H9 (cell line): ENCODE measurements at places on chromosomes 12 and 14. TPM values are rescaled to one million over a fixed set of nuclear protein-coding genes. Genes with fewer than 3 reads are reported as not detected.

GPR162 gene
- total RNA-seq = 4.6 and 6.1 TPM in 2 replicates

ABHD12B gene
- total RNA-seq = 42.4 and 51.0 TPM in 2 replicates

DNA sequence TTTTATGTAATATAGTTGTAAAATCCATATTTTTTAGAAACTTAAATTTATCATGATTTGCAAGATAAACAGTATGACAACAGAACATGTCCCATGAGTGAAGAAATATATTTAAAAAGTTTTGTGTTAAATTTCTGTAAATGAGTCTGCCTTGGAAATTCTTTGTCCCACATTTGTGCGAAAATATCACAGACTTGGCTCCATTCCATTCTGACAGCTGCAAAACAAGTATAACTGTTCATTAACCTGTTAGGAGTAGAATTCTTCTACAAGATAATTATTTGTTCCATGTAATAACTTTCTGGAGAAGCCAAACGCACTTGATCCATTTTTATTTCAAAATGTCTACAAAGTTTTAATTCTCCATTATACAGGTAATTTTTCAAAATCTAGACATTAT is 37.9 kb downstream of the MDM1 start:
- no peak overlapping the region for H3K4me3 ChIP-seq
- H3K36me3 ChIP-seq = peaks cover 8% of the 10 kb centered on the region
- DNase-seq = no peak
- H3K27ac ChIP-seq = no peak overlapping the region
- no peaks in the 10 kb centered on the region for H3K27me3 ChIP-seq

DNA sequence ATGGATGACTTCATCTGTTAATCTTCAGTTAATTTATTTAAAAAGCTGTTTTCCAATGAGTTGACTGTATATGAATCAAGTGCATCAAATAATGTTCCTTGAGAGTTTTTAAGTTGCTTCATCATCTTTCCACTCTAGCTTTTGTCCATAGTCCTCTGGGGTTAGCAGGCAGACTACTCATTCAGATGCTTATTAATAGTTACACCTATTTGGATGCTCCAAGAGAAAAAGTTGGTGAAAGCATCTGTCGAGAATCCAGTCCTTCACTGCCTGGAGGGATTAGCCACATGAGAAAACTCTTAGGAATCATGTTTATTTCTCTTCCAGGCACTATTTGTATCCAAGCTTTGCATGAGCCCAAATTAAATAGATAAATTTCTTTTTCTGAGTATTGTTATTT is 70.2 kb downstream of the DACT1 start:
- H3K4me3 ChIP-seq = no peak overlapping the region
- H3K27me3 ChIP-seq = no peaks in the 10 kb centered on the region
- peaks cover 4% of the 10 kb centered on the region; the same call in 1 of the 2 replicates for H3K4me1 ChIP-seq
- no peaks in the 10 kb centered on the region for H3K36me3 ChIP-seq
- no peak for DNase-seq

DNA sequence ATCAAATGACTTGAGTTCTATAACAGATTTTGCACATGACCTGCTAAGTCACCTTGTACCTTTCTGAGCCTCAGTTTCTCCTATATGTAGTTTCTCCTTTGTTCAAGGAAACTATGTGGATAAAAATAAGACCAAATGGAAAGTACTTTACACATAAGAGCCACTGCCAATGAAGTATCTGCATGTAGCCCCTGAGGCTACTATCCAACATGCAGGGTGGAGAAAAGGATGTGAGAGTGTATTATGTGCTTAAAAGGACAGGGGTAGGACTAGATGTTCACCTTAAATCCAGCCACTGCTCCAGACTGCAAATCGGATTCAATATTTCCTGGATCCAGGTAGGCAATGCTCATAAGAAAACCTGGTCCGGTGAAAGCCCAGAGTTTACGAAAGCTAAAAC is 21.2 kb downstream of the SLC11A2 start:
- DNase-seq = no peak
- H3K4me1 ChIP-seq = peaks cover 3% of the 10 kb centered on the region; the same call in 1 of the 2 replicates
- no peaks in the 10 kb centered on the region for H3K27me3 ChIP-seq
- peaks cover 54% of the 10 kb centered on the region for H3K36me3 ChIP-seq
- H3K27ac ChIP-seq = no peak overlapping the region

GRCh38 chr12:56237552-56237951 is 7.7 kb downstream of the SLC39A5 start:
- H3K4me1 ChIP-seq = no peaks in the 10 kb centered on the region
- peak overlapping the region; percentile 17; the same call in 1 of the 3 replicates for H3K4me3 ChIP-seq
- H3K27ac ChIP-seq = no peak overlapping the region
- H3K36me3 ChIP-seq = peaks cover 24% of the 10 kb centered on the region

GRCh38 chr14:53757732-53758131 is 198.9 kb downstream of the BMP4 start:
- no peak overlapping the region for H3K4me3 ChIP-seq
- H3K27ac ChIP-seq = no peak overlapping the region

OAS1 gene
- total RNA-seq = 0.20 TPM in 1 of 2 replicates, not detected in the other

GRCh38 chr12:68453876-68454275 is 121.7 kb upstream of the MDM1 start:
- H3K36me3 ChIP-seq = peaks cover 7% of the 10 kb centered on the region; the same call in 2 of the 3 replicates
- H3K27ac ChIP-seq = no peak overlapping the region
- DNase-seq = no peak
- H3K4me1 ChIP-seq = peaks cover 12% of the 10 kb centered on the region; the same call in 1 of the 2 replicates
- H3K4me3 ChIP-seq = no peak overlapping the region
- no peaks in the 10 kb centered on the region for H3K27me3 ChIP-seq

BCL11B gene
- total RNA-seq = 4.9 and 5.1 TPM in 2 replicates

KCNJ8 gene
- total RNA-seq = 0.15 and 0.22 TPM in 2 replicates

GRCh38 chr14:38297681-38298080 is 41.8 kb upstream of the CLEC14A start:
- H3K27me3 ChIP-seq = no peaks in the 10 kb centered on the region
- no peaks in the 10 kb centered on the region for H3K4me1 ChIP-seq
- no peak overlapping the region for H3K27ac ChIP-seq
- DNase-seq = no peak
- no peak overlapping the region for H3K4me3 ChIP-seq
- H3K36me3 ChIP-seq = no peaks in the 10 kb centered on the region

DNA sequence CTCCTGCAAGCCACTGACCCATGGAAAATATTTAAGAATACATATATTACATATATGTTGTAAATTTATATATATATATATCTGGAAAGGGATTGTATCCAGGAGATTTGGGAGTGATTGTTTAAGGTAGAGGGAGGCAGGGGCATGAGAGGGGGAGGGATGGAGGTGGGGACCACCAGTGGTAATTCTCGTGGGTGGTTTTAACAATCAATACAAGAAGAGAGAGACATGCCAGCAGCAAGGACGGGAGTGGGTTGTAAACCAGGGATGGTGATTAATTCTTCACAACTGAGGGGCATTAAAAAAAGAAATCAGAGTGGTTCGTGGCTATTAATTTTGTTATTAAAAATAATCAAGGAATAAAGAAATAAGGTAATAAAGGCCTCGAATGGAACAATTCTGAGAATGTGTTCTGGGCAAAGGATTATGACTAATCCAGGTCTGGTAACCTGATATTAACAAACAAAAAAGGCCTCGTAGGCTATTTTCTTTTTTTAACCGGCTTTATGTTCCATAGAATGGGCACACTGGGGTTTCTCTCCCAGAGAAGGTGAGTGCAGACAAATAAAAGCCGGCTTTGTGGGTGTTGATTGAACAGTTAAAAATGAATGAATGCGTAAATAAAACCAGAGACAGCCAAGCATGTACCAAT is 8.3 kb upstream of the RTL1 start:
- H3K4me3 ChIP-seq = no peak overlapping the region
- no peaks in the 10 kb centered on the region for H3K4me1 ChIP-seq
- H3K27ac ChIP-seq = no peak overlapping the region
- DNase-seq = no peak
- H3K27me3 ChIP-seq = no peaks in the 10 kb centered on the region

DNA sequence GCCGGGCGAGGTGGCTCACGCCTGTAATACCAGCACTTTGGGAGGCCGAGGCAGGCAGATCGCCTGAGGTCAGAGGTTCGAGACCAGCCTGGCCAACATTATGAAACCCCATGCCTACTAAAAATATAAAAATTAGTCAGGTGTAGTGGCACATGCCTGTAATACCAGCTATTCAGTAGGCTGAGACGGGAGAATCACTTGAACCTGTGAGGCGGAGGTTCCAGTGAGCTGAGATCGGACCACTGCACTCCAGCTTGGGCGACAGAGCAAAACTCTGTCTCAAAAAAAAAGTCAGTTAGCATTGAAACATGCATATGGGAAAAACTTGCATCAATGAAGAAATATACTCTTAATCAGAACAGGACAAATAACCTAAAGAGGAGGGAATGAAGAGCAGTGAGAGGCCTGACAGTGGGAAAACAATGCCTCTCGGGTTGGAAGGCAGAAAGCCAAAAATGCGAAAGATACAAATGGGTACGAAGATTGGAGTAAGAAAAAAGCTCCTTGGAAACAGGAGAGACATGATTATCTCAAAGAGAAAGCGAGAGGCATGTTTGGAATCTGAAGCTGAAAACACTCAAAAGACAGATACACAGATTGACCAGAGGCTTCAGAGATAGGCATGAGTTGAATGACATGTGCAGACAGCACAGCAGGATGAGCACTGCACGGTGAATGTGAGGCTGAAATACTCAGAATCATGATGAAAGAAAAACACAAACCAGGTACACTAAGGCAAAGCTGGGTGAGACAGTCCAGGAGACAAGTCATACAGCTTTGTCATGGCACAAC is 30.6 kb downstream of the RESF1 start:
- H3K27ac ChIP-seq = no peak overlapping the region
- H3K4me3 ChIP-seq = no peak overlapping the region
- peaks cover 4% of the 10 kb centered on the region; the same call in 1 of the 2 replicates for H3K4me1 ChIP-seq
- peaks cover 95% of the 10 kb centered on the region for H3K36me3 ChIP-seq

DNA sequence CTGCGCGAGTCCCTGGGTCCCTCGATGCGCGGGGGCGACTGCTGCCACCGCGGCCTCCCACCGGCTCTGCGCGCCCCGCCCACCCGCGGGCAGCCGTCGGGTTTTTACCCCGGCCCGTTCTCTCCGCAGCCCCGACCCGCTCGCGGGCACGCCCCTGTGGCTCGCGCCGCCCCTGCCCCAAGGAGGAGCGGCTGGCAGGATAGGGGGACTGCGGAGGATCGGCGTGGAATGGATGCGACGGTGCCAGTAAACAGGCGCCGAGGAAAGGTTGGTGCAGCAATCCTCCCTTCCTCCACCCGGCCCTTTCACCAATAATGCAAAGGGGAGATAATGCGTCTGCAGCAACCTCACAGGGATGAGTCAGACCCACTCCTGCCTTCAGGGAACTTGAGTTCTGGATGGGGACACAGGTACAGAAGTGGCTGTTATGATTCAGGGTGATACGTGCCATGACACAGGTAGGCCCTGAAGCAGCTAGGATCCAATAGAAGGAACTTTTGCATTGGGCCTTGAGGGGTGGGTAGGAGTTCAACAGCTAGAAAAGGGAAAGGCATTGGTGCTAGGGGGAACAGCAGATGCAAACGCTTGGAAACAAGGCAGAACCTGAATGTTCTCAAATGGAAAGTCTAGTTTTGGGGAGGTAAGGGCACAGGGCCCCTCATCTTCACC is 554 bp upstream of the DEGS2 start:
- peak overlapping the region; percentile 76 for H3K4me3 ChIP-seq
- DNase-seq = peak; percentile 63
- no peaks in the 10 kb centered on the region; the same call in 1 of the 2 replicates for H3K4me1 ChIP-seq
- peaks cover 22% of the 10 kb centered on the region for H3K27me3 ChIP-seq
